ENCODE measurements at places on chromosomes 12 and 14.

- no peak for DNase-seq
Observed at GRCh38 chr14:79745046-79745445, 466.3 kb downstream of the DIO2 start.

- DNase-seq, result peak; percentile 71
Observed at GRCh38 chr12:104494137-104494792, 37.5 kb downstream of the CHST11 start.

- no peak for DNase-seq
Observed at GRCh38 chr14:73567951-73568885, 795 bp upstream of the ACOT2 start.

DNA sequence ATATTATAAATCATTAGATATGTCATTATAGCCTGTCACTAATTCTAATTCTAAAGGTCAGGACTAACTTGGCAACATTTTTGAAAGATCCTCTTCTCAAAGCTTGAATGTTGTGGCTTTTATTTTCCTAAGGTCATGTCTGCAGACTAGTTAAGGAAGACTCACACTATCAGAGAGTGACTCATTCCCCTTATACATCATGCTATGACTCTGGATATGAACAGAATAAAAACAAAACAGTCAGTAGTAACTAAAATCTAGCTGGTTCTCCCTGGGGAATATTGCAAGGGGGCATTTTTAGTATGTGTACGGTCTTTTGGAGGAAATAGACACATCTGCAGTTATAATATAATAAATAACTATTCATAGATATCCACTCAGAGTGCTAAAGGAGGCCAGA, 170.6 kb downstream of the SLC2A13 start:
- peak; percentile 61 for DNase-seq

DNA sequence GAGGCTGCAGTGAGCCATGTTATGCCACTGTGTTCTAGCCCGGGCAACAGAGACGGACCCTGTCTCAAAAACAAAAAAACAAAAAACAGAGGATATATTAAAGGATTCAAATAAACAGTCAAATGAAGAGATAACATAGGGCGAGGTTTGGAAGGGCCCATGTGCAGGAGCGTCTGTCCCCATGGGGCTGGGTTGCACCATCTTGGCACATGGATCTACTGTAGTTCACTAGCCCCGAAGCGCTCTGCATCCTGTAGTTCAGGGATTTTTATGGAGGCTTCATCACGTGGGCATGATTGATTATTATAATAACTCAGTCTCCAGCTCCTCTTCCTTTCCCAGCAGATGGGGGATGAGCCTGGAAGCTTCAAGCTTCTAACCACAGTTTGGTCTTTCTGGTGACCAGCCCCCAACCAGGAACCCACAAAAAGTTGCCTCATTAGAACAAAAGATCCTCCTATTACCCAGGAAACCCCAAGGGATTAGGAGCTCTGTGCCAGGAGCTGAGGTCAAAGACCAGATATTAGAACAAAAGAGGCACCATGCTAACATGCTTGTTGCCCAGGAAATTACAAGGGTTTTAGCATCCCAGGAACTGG, 59.9 kb downstream of the HCAR2 start:
- peak; percentile 73 for DNase-seq

- no peak for DNase-seq
Observed at GRCh38 chr12:83841620-83842019, 1071.0 kb downstream of the SLC6A15 start.

DNA sequence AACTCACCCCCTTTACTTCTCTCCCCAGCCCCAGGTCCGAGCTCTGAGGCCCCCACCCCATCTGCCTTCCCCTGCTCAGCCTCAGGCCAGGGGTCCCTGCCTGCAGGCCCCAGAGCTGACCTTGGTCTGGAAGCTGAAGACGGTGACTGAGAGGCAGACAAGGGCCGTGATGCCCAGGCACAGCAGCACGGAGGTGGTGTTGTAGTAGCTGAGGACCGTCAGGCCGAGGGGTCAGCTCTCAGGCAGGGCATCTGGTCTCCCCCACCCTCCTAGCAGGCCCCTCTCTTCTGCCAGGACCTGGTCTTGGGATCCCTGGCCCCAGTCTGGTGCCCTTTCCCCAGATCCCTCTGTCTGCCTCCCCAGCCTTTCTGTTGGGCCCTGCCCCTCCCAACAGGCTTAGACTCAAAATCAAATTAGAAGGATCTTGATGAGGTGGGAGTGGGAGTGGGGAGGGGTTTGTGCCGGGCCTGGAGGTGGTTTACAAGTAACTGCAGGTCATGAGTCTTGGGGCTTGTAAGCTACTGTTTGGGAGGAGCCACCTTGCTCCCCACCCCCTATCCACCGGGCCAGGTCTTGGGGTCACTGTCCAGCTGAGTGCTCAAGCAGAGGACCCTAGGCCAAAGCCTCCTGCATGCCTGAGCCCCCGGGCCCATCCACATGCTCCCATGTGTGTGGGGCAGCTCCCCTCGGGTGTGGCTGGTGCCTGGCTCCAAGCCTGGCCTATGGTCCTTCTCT, 14.2 kb downstream of the FAIM2 start:
- DNase-seq, result no peak

GRCh38 chr12:58819985-58820384, 100.3 kb downstream of the LRIG3 start:
- no peak for DNase-seq

DNA sequence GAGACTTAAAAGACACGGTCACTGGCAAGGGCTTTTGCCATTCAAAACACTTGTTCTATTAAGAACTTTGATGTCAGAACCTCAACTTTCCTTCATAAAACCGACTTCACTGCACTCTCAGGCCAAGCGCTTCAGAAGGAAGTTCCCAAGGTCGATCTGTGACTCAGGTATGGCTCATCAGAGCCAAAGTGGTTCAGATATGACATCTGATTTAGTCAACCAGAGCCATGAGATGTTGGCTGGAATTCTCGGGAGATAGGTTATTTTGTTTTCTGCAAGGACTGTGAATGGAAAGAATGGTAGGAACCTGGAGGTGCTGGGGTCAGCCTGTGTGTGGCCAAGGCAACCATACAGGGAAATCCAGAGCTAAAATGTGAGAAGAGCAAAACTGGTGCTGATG, 445.6 kb downstream of the GLT1D1 start:
- DNase-seq, result no peak

Measured in LHCN-M2 (cell line).